ENCODE measurements at places on chromosomes 4 and X.

DNA sequence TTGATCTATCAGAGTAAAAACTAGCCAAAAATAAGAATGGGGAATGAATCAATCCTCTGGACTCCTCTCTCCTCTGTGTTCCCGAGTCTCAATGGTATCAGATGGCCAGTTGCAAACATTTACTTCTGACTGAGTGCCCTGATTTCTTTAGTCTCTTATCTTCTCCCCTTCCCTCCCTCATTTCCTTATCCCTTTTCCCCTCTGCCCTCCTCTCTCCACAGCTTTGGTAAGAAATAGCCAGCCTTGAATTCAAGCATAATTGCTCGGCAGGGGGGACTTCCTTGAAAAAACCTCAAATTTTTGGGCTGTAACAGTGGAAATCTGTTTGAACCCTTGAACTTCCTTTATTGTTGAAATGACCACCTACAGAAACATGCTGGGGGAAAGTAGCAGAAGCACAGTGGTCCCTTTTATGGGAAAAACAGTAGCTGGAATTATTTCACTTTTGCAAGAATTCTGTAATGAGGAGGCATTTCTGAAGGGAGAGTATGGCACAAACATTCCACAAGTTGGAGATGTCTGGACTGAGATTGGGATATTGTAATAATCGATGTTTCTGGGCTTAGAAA is 40.3 kb downstream of the NHS start:
- no peak for DNase-seq

DNA sequence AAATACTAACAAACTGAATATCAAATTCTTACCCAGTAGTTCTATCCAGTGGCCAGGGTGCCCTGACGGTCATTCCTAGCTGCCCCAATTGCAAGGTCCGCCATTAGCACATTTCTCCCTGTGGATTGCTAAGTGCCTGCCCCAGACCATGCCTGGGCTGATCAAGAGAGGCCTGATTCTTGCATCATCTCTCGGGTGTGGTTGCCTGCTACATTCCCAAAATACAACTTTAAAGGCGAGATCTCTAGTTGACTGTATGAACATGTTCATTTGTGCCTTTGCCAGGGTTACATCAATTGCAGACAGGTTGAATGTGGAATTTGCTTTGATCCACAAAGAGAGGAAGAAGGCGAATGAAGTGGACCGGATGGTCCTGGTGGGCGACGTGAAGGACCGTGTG is 28.0 kb downstream of the PRPS2 start:
- DNase-seq = no peak

DNA sequence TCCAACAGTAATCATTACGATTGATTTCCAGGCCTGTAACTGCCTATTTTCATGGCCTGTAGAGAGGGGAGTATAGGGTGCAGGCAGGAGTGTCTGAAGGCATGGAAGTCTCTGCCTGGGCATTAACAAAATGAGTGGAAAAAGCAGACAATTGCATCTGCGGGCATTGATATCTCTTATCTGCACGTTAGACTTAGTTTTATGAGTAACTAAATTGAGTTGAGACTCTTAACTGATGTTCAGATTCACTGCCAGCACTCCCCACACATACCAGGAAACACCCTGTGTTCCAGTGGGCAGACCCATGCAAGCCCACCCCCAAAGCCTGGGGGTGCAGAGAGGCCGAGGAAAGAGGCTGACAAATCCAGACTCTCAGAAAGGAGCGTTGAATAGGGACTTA is 33.3 kb downstream of the F11 start:
- DNase-seq = no peak

- DNase-seq = no peak
Observed at GRCh38 chr4:112509243-112510141, 6.5 kb downstream of the NEUROG2 start.

DNA sequence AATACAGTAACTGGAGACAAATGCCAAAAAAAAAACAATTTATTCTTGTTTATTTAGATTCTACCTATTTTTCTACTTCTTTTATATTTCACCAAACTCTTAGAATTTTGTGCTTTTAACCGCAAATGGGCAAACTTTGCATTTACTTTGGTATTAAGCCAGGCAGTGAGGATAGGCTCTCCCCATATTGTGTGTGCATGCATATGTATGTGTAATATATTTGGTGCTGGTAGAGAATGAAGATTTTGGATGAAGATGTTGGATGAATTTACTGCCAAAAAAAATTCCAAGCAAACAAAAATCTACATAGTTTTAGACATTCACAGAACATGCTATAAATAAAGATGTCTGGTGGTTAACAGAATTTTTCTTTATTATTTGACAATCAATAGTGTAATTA is 30.3 kb downstream of the GALNTL6 start:
- no peak for DNase-seq

DNA sequence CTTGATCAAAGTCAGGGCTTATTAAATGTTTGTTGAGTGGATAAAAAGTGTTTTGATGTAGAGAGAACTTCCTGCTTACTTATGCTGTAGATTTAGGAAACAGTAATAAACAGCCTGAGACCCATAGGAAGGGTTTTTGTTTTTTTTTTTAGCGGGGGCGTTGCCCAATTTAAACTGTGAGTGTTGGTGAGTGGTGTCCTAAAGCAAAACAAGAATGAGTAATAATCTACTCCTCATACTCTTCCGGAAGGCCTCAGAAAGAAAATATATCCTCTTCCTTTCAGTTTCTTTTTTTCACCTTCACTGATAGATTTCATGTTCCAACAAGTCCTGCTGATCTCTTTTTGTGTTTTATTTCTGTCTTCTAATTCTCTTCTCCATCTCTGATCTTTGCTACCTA is 104.4 kb upstream of the SCML1 start:
- no peak for DNase-seq

GRCh38 chr4:153931804-153932203 is 142.9 kb upstream of the SFRP2 start:
- DNase-seq = no peak

GRCh38 chr4:30979402-30979801 is 259.2 kb downstream of the PCDH7 start:
- no peak for DNase-seq

DNA sequence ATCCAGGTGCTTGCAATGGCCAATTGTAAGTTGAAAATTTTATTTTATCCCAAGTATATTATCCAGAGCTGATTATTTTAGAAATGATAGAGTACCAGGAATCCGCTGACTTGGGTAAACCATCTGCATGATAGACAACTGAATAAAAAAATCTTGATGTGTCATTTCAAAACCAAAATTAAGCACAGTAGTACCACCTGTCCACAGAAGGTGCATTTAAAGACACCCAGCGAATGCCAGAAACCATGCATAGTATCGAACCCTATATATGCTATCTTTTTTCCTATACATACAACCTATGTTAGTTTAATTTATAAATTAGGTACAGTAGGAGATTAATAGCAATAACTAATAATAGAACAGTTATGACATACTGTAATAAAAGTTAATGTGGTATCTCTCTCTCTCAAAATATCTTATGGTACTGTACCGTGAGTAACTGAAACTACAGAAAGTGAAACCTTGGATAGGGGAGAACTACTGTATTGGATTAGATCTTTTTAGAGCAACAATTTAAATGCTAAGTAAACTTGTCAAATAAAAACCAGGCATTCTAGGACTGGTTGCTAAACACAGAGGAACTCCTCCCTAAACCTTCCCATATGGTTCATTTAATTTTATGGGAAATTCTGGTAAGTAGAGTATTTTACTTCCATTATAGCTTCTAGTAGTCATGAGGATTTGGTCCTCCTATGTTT is 6.2 kb downstream of the NEIL3 start:
- DNase-seq = no peak

- no peak for DNase-seq
Observed at GRCh38 chr4:41408859-41409593, 128.9 kb upstream of the LIMCH1 start.

DNA sequence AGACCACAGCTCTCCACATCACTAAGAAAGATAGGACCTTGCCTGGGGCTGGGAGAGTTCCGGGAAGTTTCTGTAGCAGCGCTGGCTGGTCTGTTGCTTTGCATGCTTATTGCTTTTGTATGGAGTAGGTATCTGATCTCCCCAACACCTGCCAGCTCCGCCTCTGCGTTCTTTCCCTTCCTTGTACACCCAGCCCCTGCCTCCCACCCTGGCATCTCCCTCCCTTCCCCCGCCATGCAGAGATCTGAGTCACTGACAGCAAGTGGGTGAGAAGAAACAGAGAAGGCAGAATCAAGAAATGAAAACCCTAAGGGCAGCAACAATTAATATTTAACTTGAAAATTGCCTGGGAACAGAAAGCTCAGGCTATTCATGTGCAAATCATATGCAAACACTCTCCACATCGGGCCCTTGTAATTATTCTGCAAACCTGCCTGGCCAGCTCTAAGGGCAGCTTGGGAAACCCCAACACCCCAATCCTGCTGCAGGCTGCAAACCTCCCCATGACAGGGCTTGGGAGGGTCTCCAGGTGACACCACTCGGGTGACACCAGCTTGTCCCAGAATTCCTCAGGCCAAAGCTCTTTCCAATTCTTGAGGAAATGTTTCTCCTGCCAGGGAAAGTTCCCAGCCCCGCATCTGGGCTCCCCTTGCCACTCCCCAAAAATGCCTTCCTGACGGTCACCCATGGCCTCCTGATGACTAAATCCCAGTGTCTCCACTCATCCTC is 257.2 kb downstream of the FBXW7 start:
- no peak for DNase-seq

- no peak for DNase-seq
Observed at GRCh38 chrX:134601240-134601765, 57.0 kb downstream of the PLAC1 start.

DNA sequence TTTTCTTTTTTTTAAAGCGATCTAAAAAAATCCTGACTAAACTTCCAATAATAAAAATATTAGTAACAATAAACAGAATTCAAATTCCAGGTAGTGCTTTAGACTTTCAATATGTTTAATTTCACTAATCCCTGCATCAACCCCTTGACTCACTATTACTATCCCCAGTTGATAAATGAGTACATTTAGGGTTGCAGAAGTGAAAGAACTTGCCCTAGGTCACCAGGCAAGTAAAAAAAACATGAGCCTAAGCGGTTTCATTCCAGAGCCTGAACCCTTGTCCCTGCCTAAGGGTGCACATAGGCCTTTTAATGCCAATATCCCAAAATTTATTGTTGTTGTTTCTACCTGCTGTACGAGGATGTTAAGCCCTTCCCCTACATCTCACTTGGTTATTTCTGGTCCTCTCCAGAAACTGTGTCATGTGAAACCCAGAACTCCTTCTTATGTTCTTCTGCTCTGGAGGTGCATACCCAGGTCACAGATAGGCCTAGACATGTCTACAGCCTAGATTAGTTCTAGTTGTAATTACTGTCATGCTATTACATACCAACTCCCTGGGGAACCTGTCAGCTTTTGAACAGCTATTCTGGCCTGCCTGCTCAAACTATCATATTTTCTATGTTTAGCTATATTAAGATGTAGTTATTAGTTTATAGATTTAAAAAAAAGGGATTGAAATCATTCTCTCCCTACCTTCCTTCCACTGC is 244.5 kb upstream of the PITX2 start:
- DNase-seq = no peak

DNA sequence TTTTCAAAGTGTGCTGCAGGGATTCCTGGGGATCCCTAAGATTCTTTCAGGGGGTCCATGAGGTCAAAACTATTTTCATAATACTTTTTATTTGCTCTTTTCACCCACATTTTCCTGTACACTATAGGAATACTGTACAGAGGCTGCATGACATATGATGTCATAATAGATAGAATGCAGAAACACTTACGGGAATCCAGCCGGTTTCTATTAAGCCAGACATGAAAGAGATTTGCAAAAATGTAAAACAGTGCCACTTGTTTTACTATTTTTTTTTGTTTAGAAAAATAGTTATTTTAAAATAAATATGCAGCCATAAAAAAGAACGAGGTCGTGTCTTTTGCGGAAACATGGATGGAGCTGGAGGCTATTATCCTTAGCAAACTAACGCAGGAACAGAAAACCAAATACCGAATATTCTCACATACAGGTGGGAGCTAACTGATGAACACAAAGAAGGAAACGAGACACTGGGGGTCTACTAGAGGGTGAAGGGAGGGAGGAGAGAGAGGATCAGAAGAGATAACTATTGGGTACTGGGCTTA is 5.0 kb downstream of the ZFX start:
- no peak for DNase-seq

GRCh38 chrX:124257924-124258702 is 74.3 kb upstream of the TEX13D start:
- DNase-seq = no peak

DNA sequence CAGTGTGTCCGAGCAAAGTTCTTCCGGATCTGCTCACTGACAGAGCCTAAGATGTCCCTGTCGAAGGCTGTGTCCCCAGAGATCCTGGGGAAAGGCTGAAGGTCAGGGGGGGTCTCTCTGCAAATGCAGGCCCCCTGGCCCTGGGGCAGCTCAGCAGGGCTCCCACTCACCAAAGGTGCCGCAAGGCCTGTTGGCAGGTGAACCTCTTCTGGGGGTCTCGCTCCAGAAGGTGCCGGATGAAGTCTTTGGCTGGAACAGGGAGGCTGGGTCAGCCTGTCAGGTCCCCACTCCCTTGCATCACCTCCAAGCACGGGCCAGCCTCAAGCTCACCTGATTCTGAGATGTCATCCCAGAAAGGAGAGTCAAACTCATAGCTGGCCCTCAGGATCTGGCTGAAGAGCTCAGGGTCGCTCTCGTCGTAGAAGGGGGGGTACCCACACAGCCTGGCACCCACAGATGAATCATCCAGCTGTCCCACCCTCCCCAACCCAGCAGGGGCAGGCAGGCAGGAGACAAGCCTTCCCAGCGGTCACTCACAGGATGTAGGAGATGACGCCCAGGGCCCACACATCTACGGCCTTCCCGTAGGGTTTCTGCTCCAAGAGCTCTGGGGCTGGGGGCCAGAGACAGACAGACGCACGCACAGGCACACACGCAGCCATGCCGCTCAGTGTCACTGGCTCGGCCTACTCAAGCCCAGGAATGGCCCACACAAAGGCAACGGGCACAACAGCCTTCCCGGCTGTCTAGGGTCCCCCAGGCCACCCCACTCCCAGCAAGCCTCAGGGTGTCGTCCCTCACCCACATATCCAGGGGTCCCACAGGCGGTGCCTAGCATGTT is 2.6 kb downstream of the PNCK start:
- DNase-seq = no peak
